ENCODE measurements at places on chromosomes 7 and 10.

GRCh38 chr7:156184164-156184563 is 371.9 kb upstream of the SHH start:
- DNase-seq = no peak

GRCh38 chr7:130995252-130996081 is 261.5 kb upstream of the KLF14 start:
- no peak for DNase-seq

DNA sequence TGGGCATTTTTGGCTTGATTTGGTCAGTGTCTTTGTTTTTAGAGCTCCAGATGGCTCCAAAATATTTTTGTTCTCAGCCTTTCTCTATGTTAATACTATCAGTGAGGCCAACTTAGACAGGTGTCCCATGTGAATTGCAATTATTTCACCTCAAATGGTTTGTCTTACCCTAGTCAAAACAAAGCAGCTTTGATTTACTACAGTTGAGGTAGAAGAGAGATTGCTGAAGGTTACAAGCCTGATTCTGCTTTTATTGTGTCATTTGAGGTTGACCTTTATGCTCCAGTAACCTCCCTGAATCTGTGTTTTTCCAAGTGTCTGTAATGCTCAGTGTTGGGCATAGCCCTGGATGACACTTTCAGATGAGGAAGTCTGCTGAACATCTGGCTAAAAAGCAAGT is 882.9 kb downstream of the NRG3 start:
- no peak for DNase-seq

GRCh38 chr7:148391591-148391990 is 199.0 kb upstream of the C7orf33 start:
- DNase-seq = no peak

GRCh38 chr7:115024276-115024675 is 102.4 kb downstream of the MDFIC start:
- DNase-seq = no peak
